ENCODE measurements at places on chromosomes 3 and 15.

DNA sequence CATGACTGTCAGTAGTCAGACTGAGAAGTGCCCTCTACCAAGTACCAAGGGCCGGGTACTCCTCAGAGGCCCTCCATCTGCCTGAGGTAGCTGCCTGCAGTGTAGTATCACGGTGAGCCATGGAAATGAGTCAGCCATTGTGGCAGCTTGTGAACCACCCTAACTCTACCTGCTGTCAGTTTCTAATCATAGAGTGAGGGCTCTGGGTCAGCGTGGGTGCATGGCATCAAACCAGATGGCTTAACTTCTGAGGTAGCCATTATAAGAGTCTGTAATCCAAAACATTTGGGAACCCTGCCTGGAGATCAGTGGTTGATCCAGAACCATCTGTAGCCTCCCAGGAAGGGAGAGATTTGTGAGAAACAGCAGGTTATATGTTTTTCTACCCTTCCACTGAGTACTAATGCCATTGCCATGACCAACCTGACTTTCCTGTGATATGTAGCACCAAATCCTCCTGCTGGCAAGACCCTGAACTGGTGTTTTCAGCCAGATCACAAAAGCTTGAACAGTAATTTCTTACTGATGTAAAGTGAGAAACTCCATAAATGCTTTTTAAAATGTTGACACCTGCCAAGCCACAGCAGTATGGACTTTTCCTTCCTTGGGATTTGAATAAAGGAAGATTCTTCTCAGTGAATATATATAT is 38.9 kb downstream of the ABHD2 start:
- DNase-seq = no peak

GRCh38 chr15:98743177-98743576 is 94.8 kb downstream of the IGF1R start:
- DNase-seq = no peak

- DNase-seq = no peak
Measured at GRCh38 chr15:52018244-52018643, 775 bp upstream of the MAPK6 start.

DNA sequence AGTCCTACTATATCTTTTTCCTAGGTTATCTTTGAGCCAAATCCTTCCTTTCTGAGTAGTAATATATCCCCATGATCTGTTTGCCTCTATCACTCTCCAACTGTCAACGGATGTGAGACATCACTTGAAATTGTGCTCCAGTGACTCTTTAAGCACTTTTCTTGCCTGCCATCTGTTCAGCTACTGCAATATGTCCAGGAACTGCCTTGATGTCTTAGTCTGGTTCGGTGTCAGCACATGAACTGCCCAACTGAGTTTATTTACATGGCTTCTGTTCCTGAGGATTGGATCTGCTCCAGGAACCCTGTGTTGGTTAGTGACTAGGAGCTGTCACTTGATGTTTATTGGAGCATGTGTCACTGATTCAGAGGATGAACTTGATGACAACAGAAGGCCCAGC is 116.5 kb downstream of the SLC9A9 start:
- DNase-seq = no peak

GRCh38 chr3:80550174-80550573 is 782.4 kb upstream of the ROBO1 start:
- DNase-seq = no peak

DNA sequence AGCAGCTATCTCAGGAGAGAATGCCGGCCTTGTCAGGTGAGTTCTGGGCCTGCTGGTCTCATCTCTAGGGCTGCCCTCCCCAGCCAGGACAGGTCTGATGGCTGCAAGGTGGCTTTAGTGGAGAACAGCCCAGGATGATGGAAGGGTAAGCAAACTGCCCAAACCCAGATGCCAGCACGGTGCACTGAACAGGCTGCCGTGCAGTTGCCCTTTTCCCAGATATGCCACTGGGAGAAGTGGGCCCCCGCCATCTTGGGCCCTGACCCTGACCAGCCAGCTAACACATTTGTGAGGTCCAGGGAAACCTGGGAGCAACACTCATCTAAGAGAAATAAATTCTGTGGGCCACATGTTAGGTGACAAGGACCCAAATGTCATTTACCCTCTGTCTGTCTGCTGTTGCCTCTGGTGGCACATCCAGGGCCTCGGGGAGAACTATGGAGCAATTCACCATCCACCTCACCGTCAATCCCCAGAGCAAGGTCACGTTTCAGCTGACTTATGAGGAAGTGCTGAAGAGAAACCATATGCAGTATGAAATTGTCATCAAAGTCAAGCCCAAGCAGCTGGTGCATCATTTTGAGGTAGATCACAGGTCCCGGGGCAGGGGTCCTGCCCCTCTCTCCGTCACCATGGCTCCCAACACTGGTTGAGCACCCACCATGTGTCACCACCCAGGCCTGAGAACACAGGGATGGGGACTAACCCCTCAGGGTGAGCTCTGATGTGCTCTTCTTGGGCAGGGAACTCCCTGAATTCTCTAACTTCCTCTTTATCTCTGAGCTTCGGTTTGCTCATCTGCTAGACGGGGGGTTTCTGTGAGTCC is 1.8 kb downstream of the ITIH1 start:
- no peak for DNase-seq

- DNase-seq = no peak
Measured at GRCh38 chr3:133271539-133271938, 128.3 kb upstream of the BFSP2 start.

Data from activated T-helper 1 cell treated with Interleukin-2 at 50 U/mL for 16 hours (primary cell).